ENCODE measurements at places on chromosomes 4 and X.

GRCh38 chr4:73615613-73616012, 4.6 kb downstream of the RASSF6 start:
- DNase-seq = no peak

GRCh38 chr4:71532407-71532806, 193.6 kb downstream of the SLC4A4 start:
- no peak for DNase-seq

- DNase-seq = no peak
Observed at GRCh38 chrX:3407781-3408180, 61.3 kb upstream of the MXRA5 start.

DNA sequence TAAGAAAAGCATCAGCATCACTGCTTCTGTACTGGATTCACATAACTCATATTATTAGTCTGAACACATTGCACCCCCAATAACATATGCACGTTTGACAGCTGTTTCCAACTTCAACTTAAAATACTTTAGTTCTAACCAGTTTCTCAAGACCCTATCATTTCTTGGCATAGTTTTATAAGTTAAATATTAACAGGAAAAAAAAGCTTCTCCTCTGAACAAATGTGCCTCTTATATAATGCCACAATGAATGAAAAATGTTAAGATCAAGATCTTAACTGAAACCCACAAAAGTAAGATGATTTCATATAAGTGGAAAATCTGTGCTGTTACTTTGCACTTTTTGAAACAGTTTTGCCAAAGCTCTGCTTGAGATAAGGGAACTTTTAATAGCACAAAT, 652.8 kb upstream of the FAM241A start:
- DNase-seq = no peak

- DNase-seq = no peak
Observed at GRCh38 chr4:20326977-20327376, 75.3 kb downstream of the SLIT2 start.

- no peak for DNase-seq
Observed at GRCh38 chr4:68736813-68737212, 66.4 kb upstream of the UGT2B15 start.

GRCh38 chr4:51901363-51901762, 58.4 kb downstream of the DCUN1D4 start:
- no peak for DNase-seq

DNA sequence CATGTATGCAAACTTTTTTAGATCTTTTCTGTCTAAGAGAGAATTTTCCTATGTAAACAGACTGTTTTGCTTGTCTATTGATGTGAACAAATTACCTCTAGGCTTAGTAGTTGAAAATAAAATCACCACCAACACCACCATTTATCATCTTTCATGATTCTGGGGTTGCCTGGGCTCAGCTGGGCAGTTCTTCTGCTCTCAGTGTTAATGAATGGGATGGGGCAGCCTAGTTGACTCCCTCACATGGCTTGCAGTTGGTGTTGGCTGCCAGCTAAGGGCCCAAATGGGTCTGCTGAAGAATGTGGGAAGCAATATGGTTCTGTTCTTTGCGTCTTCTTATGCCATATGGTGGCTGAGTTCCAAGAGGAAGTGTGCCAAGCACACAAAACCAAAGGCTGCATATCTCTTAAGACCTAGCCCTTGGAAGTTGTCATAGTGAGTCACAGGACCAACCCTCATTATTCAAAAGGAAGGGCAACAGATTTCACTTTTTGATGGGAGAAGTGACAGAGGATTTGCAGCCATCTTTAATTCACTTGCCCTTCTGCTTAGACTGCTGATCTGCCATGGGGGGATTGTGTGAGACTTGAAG, 17.9 kb downstream of the REELD1 start:
- DNase-seq = no peak

GRCh38 chrX:41718481-41719235, 5.3 kb upstream of the GPR82 start:
- no peak for DNase-seq

DNA sequence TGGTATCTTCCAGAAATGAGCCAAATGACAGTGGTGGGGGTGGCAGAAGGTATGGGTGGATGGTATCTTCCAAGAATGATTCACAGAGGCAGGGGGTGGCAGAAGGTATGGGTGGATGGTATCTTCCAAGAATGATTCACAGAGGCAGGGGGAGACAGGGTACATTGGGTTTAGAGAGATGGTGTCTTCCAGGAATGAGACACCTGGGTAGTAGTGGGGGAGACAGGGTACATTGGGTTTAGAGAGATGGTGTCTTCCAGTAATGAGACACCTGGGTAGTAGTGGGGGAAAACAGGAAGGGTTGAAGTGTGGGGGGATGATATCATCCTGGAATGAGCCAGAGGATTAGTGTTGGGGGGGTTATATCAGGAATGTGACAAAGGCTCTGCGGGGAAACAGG, 62.0 kb downstream of the MAOA start:
- no peak for DNase-seq

- no peak for DNase-seq
Observed at GRCh38 chr4:16617435-16617834, 281.0 kb downstream of the LDB2 start.

DNA sequence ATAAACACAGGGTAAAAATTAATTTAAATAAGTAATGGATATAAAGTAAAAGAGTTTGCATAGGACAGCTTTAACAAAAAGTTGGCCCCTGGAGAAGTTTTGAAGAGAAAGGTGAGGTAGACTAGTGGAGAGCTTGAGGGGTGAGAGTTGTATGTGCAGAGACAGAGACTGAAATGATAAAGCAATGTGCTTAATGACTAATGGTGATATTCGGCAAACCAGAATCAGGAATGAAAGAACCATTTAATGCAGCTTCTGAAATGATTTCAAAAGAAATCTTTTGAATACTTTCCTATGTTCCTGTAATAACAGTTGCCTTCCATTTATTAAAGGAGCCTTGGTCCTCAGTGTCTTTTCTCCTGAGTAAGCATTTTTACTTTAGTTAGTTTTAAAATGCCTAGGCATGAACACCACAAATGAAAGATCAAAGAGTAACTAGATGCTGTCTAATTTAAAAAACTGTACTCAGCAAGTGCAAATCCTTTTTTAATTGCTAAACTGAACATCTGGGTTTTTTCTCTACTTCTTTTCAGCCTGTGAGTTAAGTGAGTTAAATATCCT, 28.5 kb downstream of the CAMK2D start:
- no peak for DNase-seq

DNA sequence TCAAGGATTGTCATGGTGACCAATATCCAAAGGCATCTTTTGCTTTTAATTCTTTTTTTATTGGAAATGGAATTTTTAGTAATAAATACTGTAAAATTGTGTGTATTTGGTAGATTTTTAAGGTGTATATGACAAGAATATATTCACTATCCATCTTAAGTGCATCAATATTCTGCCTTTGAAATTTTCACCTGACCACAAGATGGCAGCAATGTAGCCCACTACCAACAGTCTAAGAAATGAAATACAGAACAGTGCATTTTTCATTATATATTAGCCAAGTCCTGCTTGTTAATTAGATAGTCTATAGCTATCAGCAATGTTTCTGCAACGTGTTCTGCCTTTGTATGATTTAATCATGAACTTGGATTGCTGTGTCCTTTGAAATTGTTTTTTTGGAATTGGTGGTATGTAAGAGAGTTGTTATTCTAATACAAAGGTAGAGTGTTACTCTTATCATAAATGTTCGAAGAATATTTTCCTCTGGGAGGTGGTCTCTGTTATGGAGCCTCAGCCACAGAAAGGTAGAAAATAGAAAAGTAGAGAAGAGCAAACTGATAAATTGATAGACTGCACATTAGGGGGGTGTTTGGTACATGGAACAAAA, 38.2 kb downstream of the HPGDS start:
- DNase-seq = no peak

DNA sequence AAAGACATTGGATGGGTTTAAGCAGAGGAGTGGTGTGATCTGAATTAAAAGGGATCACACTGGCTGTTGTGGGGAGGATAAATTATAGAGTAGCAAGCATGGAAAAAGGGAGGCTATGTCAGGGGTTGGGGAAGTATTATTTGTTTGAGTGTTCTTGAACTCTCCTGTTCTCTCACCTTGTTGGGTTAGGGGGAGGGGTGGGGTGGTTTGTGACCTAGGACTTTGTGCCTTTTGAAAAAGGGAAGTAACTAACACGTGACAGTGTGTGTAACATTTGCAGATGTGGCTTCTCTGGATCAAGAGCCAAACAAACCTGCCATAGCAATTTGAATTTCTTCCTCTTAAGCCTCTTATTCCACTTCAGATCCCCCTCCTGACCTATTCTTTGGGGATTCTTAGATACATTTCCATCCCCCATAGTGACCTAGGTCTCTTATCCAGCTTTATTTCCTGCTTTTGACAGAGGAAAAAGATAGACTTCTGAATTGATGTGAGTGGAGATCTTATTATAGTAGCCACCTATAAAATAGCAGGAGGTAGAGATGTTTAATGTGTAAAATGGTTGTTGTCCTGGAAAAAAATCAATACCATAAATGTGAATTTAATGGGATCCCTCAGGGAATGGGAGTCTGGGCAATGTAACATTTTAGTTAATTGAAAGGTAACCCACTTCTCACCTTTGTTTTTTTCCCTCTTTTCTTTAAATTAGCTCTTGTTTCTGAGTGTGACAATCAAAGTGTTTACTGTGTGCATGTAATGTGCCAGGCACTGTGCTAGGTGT, 120.4 kb downstream of the CT47B1 start:
- DNase-seq = no peak

DNA sequence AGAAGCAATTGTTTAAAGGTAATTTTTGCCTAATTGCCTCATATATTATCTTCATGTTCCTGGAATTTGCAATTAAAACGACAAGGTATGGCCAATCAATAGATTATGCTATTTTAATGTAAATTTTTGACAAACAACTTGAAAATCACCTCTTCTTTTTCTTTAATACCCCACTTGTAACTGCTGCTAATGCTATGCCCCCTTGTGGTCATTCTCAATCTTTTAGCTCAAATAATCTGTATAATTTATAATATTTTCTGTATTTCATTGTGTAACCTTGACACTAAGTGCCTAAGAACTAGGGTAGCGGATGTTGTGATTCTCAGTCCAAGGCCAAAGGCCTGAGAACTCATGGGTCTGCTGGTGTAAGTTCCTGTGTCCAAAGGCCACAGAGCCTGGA, 831.7 kb upstream of the POU3F4 start:
- no peak for DNase-seq

DNA sequence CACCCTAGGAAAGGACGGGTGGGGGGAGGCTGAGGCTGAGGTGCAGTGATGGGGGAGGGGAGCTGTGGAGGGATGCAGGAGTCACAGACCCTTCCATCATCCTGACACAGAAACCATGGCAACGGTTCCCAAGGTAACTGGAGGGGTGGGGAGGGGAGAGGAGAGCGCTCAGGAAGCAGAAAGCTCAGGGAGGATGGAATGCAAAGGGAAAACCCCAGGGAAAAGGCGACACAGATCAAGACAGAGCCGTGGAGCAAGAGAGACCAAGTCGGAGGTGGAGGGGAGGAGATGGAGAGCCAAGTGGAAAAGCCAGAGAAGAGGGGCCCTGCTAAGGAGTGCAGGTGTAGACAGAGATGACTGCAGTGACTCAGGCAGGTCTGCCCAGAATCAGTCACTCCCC, 14.5 kb downstream of the L1CAM start:
- DNase-seq = no peak

DNA sequence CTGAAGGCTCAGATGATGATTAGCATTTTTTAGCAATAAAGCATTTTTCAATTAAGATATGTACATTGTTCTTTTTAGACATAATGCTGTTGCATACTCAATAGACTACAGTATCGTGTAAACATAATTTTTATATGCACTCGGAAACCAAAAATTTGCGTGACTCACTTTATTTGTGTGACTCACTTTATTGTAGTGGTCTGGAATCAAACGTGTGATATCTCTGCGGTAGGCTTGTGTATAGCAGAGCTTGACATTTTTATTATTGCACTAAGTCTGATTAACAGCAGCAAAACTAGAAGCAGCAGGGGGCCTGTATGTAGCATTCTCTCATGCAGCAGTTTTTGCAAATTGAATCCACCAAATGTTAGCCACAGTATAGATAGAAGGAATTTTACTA, 119.1 kb upstream of the PRDX4 start:
- DNase-seq = no peak

GRCh38 chr4:180960743-180961401, 1282.3 kb upstream of the TENM3 start:
- no peak for DNase-seq

DNA sequence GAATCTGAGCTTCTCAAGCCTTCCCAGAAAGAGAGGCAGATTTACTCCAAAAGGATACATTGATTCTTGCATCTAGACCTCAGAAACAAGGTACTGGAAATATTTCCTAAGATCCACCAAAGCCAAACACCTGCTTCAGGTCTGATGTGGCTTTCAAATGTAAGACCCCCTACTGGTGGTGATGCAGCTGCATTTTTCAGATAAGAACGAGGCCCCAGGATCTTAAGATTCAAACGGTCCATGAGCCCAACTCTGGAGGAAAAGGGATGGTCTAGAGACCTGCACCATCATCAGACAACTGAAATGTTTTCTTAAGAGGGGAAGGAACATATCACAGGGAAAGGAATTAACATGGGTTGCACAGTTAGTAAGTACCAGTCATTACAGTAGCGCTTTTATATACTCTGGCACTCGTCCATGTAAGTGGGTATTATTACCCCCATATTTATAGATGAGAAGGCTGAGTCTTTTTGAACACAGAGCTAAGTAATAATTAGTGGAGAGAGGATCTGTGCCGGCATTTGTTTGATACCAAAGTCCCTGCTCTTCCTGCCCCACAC, 73.7 kb downstream of the LEF1 start:
- no peak for DNase-seq

DNA sequence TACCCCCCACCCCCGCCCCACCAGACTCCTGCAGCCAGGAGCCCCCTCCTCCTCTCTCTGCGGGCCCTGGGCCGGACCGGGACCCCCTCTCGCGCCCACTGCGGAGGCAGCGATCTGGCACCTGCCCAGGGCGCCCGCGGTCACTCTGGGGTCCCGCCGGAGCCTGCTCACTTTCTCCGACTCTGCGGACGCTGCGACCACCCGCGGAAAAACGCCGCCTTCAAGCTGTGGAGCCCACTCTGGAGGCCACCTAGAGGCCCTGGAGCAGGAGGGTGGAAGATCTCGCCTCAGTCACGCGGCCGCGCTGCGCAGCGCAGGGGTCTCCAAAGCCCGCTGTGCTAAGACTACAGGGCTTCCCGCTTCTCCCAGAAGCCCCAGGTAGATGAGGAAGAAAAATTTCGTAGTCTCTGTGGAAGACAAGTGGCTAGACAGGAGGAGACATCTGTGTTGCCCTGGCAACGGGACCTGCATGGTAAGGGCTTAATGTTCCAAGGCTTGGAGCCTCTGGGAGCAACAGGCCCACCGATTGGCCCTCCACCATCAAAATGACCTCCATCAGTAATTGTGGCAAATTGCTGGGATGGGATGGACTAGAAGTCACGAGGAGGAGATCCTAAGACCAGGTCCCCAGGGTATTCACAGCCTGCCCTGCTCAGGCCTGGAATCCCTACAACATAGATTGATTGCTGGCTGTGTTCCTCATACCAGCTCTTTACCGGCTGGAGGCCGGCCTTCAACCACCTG, at the start of gene PNMA6F:
Gene PNMA6F (minus strand): TSS at position 387 of the 744 bp plus-strand sequence. CDS start 1,093 bp downstream, outside the sequence.
- no peak for DNase-seq

DNA sequence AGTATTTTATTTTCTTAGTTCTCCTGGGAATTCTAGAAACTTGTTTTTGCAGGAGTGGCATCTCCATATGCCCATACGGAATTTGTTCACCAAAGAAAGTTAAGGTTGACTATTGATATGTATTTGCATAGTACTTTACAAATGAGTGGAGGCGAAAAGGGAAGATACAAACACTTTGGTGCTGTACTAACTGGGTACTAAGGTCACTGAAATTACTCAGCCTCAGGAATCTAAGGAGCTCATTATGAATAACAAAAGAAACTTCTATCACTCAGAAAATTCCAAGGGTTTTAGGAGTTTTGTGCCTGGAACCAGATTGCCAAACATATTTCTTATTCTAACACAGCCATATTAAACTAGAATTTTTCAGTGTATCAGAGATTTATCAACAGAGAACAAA, 27.4 kb upstream of the TMPRSS11B start:
- DNase-seq = no peak
